Breast epithelium (tissue), 4 donors: ENCODE measurements at places on chromosomes 12 and 14.

DNA sequence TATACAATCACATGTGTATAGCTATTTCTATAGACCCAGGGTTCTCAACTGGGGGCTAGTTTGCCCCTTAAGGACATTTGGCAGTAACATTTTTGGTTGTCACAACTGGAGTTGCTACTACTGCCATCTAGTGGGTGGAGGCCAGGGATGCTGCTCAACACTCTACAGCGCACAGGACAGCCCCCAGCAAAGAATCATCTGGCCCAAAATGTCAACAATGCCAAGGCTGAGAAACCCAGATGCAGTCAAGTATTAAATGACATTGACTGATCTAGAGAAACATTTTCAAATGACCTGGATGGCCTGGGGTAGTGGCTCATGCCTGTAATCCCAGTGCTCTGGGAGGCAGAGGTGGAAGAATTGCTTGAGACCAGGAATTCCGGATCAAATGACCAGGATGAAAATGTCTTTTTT lies 5.8 kb downstream of the WSB2 start:
- DNase-seq: no peak

DNA sequence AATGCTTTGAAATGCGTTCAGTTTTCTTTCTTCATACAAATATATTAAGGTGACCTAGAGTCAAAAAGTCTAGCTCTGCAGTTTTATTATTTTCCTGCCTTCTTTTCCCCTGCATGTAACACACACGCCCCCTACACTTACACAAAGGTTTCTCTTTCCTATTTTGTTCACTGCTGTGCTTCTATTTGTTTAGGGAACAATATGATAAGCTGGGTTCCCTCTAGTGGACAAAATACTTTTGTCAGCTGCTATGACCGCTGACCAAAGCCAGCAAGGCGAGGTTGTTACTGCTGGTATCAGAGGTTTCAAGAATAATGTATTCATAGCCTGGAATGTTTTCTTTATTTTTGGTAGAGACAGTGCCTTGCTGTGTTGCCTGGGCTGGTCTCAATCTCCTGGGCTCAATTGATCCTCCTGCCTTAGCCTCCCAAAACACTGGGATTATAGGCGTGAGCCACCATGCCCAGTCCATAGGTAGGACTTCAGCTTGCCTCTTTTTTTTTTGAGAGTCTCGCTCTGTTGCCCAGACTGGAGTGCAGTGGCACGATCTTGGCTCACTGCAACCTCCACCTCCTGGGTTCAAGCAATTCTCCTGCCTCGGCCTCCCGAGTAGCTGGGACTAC lies 33.4 kb downstream of the FNTB start:
- no peak for DNase-seq

GRCh38 chr12:45543887-45544286 lies 185.6 kb upstream of the ARID2 start:
- no peak for DNase-seq

DNA sequence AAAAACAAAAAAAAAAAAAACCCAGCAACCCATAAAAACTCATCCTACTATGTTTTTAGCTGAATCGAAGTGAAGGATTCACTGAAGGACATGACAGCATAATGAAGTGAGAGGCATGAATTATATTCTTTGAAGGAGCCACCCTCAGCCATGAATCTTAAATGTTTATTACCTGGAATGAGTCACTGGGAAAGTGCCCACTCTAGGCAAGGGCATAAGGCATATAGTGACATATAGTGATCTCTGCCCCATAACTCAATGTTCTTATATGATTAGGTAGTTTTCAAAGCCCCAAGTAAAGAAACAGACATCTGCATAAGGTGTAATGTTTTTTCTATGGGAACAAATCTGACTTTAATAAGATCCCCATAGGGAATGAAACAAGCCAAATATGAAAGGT lies 79.9 kb downstream of the MDGA2 start:
- DNase-seq: no peak

DNA sequence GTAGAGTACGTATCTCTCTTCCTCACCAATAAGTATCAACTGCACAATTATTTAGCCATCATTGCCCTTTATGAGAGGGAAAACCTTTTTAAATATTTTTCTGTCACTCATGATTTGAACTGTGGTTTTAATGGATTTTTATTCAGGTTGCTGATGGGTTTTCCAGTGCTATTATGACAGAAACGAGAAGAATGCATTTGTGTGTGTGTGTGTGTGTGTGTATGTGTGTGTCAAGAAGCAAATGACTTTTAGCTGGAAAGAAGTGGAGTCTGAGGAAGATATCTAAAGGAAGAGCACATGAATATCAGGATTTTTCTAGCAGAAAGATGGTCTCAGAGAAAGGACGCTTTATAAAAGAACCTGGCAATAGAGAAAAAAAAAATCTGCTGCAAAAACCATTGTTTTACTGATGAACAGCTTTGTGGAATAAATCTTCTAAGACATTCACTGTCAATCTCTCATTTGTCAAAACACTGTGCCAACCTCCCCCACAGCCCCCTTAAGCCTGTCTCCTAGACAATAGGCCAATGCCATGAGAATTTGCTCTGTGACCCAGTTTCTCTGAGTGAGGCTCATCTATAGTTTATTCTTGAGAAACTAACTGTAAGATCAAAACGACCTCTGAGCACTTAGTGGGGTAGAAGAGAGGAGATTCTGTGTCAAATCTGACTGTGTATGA lies 417.7 kb downstream of the FLRT2 start:
- DNase-seq: no peak

DNA sequence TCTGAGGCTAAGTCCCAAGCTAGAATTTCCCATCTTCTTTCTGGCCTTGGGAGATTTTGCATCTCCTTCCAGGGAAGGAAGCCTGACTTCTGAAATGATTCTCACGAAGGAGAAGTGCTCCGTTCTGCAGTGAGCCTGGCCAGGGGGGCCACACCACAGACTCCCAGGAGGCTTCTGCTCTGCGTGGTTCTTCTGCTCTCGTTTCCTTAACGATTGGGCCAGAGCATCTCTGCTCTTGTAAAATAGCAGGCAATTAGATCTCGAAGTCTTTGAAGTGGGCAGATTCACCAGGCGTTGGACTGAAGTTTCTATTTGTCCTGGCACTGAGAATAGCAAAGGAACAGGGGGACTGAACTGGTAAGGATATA lies 6.7 kb upstream of the BATF start:
- DNase-seq: no peak

DNA sequence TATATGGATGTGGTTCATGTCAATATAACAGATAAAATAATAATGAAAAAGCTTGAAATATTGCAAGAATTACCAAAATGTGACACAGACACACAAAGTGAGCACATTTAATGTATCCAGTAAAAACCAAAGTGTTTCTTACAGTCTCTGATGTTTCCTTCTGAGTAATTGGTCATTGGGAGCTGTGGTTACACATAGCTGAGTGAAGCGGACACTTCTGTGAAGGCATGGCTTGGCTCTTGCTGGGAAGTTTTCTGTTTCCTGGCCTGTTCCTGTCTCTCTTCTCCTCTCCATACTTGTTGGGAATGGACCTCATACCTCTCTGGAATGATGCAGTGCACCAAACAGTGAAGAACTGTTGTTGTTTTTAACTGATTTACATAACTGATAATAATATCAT lies 117.3 kb downstream of the BICD1 start:
- DNase-seq: no peak

GRCh38 chr12:132907216-132907615 lies 19.8 kb upstream of the CHFR start:
- DNase-seq: no peak

GRCh38 chr14:87254331-87254874 lies 738.6 kb downstream of the GALC start:
- no peak for DNase-seq
